Stimulated activated CD4-positive, alpha-beta T cell treated with anti-CD3 and anti-CD28 coated beads, Interleukin-1b, Interleukin-23, amount 100 ng/mL, for 4 hours (primary cell): ENCODE measurements at places on chromosomes 2 and 18.

DNA sequence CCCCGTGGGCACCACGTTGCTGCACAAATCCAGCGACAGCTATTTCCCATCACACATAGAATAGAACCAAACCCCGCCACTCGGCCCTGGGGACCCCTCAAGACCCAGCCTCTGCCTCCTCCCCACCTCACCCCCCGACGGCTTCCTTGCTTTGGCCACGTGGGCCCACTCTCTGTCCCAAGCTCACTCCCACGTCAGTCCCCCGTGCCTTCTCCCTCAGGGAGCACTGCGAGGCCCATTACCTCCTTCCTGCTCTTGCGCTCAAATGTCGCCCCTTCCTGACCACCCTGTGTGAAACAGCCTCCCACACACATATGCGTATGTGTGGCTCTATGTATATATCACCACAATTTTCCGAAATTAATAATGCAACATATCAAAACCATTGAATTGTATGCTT is 239.7 kb downstream of the SH3BP4 start:
- no peak for DNase-seq

GRCh38 chr18:44500808-44501610 is 179.7 kb upstream of the SETBP1 start:
- DNase-seq: no peak

- DNase-seq: no peak
These were observed 457.0 kb upstream of the MYT1L start for GRCh38 chr2:2788076-2788475.

DNA sequence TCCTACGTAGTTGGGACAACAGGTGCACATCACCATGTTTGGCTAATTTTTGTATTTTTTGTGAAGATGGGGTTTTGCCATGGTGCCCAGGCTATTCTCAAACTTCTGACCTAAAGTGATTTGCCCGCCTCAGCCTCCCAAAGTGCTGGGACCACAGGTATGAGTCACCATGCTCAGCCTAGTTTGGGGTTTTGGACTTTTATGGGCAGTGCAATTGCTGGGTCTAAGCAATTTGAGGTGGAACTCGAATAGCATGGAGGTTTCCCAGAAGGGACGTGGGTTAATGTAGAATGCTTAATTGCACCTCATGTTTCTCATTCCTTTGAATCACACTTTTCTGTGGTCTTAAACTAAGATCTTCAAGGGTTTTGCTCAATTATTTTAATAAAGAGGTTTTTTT is 102.3 kb upstream of the EPHA4 start:
- no peak for DNase-seq

DNA sequence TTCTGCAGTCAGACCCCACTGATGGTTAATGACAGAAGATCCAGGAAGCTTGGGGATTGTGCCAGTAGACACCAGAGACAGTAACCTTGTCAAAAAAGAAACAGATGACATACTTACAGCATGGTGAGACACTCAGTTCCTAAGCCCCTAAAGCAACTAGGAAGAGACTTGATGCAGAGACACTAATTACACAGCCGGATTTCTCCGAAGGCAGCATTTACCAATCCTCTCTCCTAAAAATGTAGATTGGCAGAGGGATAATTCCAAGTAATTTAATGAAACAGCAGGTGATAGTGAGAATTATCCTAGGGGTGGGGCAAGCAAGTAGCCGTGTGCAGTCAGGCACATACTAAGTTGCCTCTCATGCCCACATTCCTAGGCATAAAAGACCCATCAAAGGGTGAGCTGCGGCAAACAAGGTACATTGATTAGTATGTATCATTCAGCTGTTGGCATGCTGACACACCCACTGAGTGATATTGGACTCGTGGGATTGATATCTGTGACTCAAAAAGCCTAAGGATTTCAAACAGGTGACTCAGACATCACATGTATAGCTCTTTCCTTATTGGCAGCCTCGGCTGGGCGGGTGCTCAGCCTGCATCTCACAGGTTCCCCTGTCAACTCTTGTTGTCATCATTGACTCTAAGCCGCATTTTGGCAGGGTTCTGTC is 296.7 kb upstream of the ATP5MC3 start:
- no peak for DNase-seq

DNA sequence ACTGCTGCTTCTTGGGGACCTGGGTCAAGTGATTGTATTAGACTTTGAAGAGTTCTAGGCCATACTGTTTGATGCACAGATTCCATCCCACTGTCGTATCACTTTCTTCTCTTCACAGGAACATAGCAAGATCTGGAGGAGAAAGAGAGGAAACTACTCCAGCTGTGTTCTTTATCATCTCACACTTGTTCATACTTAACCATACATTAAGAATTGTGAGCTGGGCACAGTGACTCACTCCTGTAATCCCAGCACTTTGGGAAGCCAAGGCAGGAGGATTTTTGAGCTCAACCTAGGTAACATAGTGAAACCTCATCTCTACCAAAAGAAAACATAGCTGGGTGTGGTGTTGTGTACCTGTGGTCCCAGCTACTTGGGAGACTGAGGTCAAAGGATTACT is 111.7 kb downstream of the PARD3B start:
- no peak for DNase-seq

GRCh38 chr2:46967990-46968647 is 52.5 kb upstream of the MCFD2 start:
- no peak for DNase-seq

DNA sequence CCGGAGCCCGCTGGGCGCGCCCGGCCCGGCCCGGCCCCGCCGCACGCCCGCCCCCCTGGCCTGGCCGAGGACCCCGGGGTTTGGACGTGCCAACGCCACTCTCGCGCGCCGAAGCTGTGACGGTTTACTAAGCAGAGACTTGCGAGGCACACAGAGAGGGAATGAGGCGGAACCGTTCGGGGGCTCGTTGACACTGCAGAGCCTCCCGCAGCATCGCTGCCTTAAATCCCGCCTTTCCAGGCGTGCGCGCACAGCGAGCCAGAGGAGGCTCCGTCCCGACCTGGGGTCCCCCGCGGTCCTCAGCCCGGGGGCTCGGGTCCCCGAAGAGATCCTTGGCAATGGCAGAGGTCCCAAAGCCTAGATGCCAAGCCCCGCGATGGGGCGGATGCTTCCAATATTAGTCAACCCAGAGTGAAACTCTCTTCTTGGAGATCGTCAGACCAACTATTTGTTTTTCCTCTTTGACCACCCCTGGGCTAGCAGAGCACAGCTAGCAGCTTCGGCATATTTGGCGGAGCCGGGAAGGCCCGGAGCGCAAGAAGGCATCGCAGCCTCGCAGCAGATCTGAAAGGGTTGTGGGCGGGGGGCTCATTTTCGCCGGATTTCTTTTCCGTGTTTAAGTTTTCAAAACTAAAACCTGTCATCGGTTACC is at the start of gene ZNF385B:
ZNF385B (minus strand) TSS at position 197 of the 652 bp plus-strand sequence.
- no peak for DNase-seq
